ENCODE measurements at places on chromosomes 2 and 18.
A peak's percentile ranks its signal among the peaks of the same experiment; 100 is the strongest.

DNA sequence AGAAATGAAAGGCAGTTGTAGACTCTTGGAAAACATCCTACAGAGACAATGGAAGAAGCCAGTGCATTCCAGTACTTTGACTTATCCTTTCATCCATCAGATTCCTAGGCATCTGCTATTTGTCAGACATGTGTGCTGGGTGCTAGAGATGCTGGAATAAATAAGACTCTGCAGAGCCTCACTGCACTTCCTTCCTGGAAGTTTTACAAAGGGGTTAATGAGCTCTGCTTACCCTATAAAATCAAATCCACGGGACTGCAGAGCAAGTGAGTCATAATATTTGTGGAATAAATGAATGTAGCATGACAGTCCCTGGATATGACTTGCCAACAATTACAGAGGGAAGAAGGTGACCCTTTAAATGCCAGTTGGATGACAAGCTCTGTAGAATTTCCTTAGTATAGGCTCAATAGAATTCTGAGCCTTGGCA lies 52.7 kb upstream of the NPAS2 start:
- DNase-seq: peak; percentile 68

GRCh38 chr2:191740759-191741158 lies 62.8 kb downstream of the NABP1 start:
- DNase-seq: no peak

- peak; percentile 25 for DNase-seq
Observed at GRCh38 chr2:199433204-199433832, 24.4 kb downstream of the SATB2 start.

GRCh38 chr18:52816121-52816520 lies 476.1 kb downstream of the DCC start:
- no peak for DNase-seq

- no peak for DNase-seq
Observed at GRCh38 chr2:240637901-240638345, 12.6 kb downstream of the GPR35 start.

GRCh38 chr2:147174824-147175254 lies 670.0 kb upstream of the ACVR2A start:
- DNase-seq: peak; percentile 8

GRCh38 chr2:67828066-67828465 lies 234.7 kb downstream of the C1D start:
- DNase-seq: no peak

DNA sequence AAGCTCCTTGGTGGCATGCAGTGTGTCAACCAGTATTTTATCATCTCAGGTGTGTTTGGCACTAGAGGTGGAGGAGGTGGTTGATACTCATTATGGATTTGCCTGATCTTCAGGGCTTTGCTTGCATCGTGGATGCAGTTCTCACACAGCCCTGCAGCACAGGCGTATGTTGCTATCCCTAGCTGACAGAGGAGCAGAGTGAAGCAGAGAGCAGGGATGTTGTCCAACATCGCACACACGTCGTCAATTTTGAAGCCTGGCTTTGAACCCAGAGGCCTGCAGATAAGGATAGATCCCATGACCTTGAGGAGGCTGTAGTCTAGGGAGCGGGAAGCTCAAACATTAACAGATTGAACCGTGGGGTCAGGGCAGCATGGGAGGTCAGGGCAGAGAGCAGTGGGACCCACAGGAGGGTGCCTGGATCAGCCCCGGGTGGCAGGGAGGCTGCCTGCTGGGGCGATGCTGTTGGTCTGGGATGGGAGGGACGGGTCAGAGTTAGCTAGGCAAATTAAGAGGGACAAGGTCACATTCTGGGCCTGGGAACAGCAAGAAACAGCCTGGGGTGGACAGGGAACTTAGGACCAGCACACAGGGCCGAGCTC lies 4.2 kb downstream of the RNF144A start:
- DNase-seq: no peak

DNA sequence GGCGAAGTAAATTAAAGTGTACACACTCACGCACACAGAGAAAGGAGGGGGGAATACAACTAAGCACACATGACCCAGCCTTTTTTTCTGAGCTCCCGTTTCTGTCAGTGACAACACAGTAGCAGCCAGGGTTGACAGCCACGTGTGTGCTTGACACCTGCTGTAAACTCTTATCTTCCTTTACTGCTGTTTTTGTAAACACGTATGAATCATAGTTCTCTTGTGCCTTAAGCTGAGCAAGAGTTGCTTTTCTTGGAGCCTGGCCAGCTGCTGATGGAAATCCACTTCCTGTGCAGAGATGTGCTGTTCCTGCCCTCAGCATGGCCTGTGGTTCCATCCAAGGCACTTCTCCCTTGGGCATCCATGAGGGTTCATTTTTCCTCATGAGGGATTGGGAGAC lies 561.9 kb downstream of the GALR1 start:
- no peak for DNase-seq

- no peak for DNase-seq
Observed at GRCh38 chr18:79867666-79868065, 69.9 kb downstream of the KCNG2 start.

GRCh38 chr2:237511433-237511832 lies 24.4 kb downstream of the MLPH start:
- DNase-seq: no peak

DNA sequence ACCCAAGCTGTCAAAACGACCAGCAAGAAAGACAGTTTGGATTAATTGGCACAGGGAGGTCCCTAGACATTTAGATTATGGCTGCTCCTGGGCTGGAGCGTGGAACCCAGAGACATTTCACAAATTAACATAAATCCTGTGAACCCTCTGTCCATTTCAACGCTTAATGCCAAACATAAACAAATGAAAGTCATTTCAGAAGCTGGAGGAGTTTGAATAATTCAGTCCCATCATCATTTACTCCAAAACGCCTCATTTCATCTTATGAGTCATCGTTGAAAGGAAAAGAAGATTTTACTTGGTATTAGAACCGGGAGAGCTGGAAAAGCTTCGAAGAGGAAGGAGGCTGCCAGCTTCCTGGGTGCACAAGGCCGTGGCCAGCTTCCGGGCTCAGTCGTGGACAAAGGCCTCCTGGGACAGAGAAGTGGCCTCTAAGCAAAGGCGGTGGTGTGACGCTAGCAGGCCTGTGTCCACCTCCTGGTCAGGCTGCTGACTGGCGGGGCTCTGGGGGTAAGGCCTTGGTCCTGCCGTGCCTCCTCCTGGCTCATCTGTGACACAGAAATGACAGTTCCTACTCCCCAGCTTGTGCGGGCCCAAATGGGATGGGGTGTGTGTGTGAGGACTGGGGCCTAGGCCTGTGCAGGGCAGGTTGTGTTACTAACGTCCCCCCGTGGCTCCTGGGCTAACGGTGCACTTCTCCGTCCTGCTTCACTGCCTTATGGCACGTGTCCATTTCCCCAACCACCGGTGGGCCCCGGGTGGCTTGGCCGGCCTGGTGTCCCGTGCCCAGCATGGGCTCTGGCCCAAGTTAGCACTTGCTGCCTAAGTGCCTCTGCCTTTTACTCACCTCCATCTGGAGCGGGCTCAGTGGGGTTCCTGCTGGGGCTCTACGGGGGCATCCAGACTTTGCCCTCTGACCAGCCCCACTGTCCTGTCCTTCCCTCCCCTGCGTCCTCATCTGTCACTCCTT lies 71.6 kb downstream of the RRM2 start:
- no peak for DNase-seq

- no peak for DNase-seq
Observed at GRCh38 chr2:29373870-29374269, 258.7 kb downstream of the CLIP4 start.

- DNase-seq: no peak
Observed at GRCh38 chr2:209382775-209383174, 41.1 kb upstream of the MAP2 start.

- DNase-seq: peak; percentile 58
Observed at GRCh38 chr2:215826376-215826775, 187.0 kb downstream of the MREG start.

DNA sequence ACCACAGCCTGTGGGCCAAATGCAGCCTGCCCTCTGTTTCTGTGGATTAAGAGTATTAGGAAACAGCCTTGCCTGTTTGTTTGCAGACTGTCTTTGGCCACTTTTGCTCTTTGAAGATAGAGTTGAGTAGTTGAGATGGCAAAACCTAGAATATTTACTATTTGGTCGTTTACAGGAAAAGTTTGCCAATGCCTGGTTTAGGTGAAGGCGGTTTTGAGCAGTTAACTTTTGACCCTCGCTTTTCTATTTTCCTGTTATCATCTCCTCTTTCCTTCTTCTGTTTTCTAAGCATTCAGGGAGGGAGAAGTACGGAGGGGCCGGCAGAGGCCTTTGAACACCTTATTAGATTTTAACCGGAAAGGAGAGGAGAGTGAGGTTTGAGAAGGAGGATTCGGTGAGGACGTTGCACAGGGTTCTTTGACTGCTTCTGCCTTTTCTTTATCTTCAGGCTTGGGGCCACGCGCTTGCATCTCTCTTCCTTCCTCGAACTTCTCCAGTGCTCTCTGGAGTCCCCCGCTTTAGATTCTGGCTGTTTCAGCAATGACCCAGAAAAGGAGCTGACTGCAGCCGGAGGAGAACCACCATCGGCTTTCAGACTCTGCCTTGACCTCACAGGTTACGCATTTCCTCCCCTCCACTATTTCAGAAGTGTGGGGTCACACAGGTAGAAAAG lies 39.2 kb downstream of the IL1R2 start:
- DNase-seq: no peak

DNA sequence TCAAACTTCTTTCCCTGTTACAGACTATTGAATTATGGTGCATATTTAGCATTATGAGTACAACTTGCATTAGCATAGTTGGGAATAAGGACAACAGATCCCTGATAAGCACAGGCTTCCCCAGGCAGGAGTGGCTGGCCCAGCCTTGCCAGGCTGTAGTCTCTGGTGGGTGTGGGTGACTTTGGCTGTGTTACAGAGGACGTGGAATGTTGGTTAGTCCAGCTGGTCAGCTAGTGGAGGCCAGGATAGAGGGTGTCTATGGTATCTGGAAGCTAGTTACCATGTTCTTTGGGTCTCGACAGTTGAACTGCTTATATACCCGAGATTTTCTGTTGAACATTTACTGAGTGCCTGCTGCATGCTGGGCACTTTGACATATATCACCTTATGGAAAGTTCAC lies 4.7 kb downstream of the SH3RF3 start:
- DNase-seq: no peak

DNA sequence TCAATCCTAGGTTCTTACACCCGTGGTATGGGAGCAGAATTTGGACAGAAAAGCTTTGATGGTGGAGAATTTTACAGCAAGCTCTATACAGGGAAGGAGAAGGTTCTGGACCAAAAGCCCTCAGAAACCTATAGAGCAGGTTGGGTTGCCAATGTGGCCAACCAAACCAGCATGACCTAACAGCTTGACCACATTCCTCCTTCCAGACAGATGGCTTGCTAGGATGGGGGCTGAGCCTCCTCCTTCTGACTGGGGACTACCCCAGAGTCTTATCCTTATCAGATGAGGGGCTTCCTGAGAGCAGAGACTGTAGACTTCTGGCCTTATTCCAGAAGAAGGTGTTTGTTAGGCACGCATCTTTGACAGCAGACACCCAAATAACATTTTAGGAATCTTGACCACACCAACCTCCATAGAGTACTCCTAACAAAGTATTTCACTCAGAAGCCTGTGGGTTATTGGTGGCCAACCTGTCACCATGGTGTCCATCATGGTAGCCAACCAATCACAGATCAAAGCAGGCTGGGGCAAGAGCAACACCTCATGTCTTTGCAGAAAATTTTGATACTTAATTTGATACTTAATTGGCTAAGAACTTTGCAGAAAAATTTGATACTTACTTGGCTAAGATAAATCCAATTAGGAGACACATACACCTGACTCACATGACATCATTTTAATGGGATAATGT lies 34.8 kb upstream of the EPAS1 start:
- no peak for DNase-seq

DNA sequence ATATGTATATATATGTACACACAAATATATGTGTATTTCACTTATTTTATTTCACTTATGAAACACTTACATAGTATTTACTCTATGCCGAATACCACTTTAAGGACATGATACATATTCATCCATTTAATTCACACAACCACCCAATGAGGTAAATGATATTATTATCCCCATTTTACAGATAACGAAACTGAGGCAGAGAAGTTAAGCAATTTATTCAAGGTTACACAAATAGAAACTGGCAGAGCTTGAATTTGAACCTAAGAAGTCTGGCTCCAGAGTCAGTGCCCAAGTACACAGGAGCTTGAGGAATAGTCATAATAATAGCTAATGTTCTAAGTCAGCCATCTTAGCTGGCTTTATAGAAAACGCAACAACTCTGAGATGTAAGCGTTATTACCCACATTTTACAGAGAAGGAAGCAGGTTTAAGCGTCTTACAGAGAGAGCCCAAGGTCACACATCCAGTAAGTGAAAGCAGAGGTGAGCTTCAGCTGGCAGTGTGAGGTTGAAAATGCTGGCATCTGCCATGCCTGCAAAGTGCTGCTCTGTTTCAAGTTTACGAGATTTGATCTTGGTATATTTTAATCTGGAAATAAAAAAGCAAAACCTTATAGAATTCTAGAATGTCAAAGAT lies 326.9 kb downstream of the LPIN1 start:
- no peak for DNase-seq

DNA sequence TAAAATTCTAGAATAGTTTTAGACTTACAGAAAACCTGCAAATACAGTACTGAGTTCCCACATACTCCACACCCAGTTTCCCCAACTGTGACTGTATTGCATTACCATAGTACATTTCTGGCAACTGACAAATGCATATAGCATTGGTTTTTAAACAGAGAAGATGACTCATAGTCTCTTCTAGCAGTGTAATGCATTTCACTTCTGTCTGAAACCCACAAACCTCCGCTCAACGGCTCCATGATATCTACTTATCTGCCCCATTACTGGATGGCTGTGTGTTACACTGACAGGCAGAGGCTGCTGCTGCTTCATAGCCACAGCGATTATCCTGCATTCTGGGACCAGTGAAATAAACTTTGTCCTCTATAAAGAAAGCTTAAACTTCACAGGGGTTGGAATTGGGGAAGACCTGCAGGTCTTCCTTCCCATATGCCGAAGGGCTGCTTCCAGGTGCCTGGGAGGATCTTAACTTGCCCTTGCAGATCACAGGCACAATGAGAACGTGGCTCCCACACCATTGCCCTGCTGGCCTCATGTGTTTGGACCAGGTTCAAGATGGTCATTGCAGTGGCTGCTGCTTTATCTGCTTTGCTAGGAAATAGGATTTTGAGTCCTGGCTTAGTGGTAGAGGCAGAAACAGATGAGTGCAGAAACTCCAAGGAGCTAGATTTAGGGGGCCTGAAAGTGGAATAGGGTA lies 742.6 kb upstream of the HS6ST1 start:
- no peak for DNase-seq

GRCh38 chr2:3960106-3960505 lies 256.7 kb downstream of the DCDC2C start:
- no peak for DNase-seq

Data from renal cortical epithelial cell (primary cell).